Aorta (tissue), 5 donors: ENCODE measurements at places on chromosomes 12 and 14. TPM values are rescaled to one million over a fixed set of nuclear protein-coding genes. Genes with fewer than 3 reads are reported as not detected.
A peak's percentile ranks its signal among the peaks of the same experiment; 100 is the strongest.

Gene COL2A1
- total RNA-seq, result not detected

Gene KCNK10
- not detected for total RNA-seq

Gene FAM186B
- 0.30 TPM for total RNA-seq

Gene DNAH10
- not detected for total RNA-seq

Gene TAS2R7
- total RNA-seq, result not detected

Gene TMEM121
- 7.5 TPM for total RNA-seq

Gene DEPDC4
- total RNA-seq, result 0.29 TPM

DNA sequence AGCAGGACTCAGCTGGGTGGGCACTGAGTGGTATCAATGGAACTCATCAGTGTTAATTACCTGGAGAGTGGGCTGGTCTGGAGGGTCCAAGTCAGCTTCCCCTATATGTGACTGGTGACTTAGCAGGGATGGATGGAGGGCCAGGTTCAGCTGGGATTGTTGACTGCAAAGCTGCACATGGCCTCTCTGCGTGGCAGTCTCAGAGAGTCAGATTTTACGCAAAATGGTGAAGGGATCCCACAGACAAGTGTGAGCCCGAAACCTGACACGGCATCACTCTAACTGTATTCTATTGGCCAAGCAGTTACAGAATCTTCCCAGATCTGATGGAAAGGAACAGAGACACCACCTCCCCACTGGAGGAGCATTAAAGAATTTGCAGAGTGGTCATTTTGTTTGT, 716.0 kb upstream of the TBX3 start:
- DNase-seq, result no peak

DNA sequence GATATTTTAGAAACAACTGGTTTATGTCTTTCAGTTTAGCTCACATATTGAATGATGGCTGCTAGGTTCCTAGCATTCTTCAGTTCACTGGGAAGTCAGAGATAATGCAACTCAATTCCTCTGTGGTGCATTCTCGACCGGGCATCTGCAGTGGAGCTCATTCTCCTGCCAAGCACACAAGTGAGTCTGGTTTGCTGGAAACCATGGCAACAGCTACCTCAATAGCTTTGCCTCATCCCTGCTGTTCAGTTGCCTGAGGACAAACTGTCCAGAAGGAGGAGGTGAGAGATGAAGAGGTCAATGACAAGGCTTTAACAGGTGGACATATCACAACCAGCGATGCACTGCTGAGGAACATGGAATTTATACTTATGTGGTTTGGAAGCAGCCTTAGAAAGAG, 816.9 kb downstream of the AACS start:
- DNase-seq, result no peak

- no peak for DNase-seq
Observed at GRCh38 chr14:94921882-94922585, 152.1 kb upstream of the GSC start.

DNA sequence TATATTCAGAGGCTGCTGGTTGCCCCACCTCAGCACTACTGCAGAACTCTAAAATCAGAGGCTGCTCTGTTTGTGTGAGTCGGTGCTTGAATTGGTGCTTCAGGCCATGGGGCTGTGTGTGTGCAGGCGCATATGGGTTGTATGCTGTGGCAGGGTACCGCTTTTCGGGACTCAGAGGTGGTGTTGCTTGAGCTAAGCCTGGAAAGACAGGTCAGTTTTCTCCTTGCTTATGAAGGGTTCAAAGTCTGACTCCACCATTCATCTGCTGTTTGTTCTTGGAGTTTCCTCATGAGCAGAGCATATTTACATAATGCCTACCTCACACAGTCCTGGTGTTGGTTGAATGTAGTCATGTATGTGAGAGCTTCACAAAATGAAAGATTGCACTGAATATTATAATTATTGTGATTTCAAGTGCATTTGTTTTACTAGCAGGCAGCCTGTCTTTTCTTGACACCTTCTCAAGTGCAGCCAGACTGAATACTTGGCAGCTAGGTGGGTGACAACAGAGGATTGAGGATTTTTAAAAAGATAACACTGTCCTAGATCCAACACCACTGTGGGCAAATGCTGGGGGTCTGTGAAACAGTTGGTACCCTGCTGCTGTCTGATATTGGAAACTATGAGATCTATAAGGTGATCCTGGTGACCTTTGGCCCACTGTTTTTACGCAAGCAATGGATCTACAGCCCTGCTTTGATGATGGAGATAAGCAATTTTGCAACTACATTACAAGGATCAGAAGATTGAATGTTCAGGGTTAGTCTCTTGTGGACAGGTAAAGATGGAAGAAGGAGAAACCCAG, 1.0 kb upstream of the ANG start:
- no peak for DNase-seq

DNA sequence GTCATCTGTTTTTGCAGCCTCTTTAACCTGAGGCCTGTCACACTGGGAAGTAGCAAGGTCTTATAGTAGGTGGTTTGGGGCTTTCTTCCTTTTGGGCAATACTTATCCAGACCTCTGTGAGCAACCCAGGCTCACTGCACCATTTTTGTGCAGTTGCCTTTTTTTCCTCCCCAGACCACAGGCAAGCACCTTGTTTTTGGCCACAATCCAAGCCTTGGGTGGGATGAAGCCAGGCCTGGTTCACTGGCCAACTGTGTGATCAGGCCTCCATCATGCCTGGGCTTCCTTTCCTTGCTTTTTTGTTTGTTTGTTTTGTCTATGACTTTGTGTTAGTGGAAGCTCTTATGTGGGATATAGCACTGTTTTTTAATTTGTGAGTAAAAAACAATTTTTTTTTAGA, 71.7 kb downstream of the DNAH10 start:
- DNase-seq, result no peak

DNA sequence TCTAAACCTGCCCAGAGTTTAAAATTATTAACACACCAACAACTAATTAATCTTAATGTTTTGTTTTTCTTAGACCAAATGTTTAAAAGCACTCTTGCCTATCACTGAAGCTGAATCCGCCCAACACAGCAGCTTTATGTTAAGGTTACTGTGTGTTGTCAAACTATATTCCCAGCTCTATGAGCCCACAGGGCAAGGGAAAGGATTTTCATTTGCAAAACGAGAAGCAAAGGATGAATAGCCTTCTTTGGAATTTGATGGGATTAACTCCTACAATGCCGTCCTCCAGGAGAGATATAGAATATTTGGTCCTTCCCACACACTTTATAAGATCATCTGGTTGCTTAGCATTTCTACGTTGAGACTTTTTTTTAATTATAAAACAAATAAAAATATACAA, 43.7 kb downstream of the DUSP16 start:
- DNase-seq, result no peak

- no peak for DNase-seq
Observed at GRCh38 chr14:23559010-23559925, 3.2 kb downstream of the THTPA start.

- no peak for DNase-seq
Observed at GRCh38 chr14:104343294-104343625, 204.9 kb downstream of the KIF26A start.

DNA sequence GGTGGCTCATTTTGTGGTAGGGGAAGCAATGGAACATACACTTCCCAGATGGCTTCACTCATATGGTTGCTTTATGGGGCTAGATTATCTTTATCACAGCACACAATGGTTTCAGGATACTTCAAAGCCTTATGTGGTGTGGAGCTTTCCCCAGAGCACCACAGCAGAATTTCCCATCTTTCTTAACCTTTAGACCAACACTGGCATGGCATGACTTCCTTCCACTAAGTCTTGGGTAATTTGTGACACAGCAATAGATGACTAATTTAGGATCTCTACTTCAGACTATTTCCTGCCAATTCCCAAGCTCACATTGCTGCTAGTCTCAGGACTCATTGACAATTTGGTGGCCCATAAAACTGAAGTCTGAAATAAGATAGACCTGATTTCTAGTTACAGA, 36.9 kb upstream of the DCN start:
- no peak for DNase-seq

DNA sequence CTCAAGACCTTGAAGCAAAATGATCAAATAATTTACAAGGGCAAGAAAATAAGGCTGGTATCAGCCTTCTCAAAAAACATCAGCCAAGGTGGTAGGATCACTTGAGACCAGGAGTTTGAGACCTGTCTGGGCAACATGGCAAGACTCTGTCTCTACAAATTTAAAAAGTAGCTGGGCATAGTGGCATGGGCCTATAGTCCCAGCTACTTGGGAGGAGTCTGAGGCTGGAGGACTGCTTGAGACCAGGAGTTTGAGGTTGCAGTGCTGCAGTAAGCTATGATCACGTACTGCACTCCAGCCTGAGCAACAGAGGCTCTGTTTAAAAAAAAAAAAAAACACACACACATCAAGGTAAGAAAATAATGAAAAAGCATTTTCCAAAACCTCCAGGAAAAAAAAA, 22.1 kb downstream of the SEC23A start:
- no peak for DNase-seq

DNA sequence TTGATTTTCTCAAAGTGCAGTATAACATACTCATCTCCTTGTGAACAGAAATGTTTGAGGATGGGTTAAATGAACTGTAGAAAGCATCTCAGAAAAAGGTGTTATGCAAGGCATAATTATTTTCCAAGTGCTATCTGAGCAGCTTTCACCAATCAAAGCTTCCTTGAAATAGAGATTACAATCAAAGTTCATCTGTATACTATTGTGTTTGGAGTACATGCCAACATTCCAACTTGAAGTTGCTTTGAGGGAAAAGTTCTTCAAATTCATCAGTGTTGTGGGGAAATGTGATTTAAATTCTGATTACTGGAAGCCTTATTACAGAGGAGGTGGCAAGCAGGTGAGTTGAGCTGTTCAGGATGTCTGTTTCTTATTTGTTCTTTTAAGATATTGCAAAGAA, 68.2 kb downstream of the TMTC2 start:
- DNase-seq, result no peak

GRCh38 chr12:32470936-32471470, 71.6 kb downstream of the FGD4 start:
- no peak for DNase-seq

GRCh38 chr12:25264862-25265261, 14.1 kb upstream of the KRAS start:
- no peak for DNase-seq

GRCh38 chr12:50074936-50075807, 10.0 kb upstream of the SMARCD1 start:
- DNase-seq, result peak; percentile 88

DNA sequence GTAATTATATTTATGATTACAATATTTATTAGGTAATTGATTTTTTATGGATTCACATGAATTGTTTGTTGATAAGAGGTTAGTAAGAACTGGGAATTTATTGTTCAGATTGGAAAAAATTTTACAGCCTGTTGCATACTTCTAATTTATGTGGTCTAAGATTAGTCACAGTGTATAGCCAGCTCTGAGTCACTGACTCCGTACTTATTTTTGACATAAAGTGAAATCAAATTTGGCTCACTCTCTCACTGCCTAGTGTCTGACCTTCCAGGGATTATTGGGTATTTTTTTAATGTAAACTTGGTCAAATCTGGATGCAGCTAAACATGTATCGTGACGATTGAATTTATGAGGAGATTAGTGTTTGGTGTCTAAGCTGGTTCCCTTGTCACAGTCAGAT, 109.3 kb downstream of the PTPRQ start:
- no peak for DNase-seq
